M059J (cell line): ENCODE measurements at places on chromosomes 5 and 9.

DNA sequence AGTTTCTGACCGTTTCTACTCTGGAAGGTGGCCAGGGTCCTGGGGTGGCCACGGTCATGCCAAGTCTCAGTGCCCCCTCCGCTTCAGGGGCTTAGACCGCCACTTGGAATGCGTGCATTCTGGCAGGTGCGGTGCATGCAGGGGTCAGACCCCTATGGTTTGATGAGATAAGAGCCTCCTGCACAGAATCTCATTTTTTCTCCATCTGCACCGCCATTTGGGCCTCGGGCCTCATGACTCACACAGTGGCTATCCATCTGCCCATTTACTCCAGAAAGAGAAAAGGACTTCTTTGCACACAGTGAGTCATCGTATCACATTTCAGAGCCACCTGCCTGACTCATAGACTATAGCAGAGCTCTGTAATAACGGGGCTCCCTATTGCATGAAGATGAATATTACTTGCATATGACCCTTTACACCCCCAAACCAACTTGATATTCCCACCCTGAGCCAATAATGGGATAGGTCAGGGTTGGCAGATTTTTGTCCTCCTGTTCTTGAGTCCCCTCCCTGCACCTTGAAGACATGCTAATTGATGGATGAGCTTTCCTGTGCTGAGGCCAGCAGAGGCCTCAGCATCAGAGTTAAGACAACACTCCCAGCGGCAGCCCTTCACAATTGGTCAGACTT is 157.4 kb downstream of the NR3C1 start:
- DNase-seq = peak; percentile 99

DNA sequence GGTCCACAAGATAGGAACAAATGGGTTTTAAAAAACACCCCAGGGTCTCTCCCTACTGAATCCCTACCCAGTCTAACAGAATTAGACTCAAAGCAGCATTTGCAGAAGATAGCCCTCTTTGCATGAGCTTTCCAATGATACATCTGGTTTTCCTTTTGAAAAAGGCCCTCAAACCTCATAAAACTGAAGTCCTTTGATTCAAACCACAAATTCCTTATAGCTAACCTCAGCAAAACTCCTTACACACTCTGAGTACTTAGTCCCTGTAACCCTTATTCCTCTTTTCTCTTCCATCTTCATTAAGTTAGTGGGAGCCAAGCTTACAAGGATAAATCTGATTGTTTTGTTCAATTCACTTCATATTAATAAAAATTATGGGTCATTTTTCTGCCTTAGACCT is 90.5 kb upstream of the TNC start:
- DNase-seq = peak; percentile 88

- DNase-seq = no peak
Measured at GRCh38 chr5:122757285-122757684, 17.6 kb upstream of the SNX2 start.

GRCh38 chr5:40217553-40217952 is 462.2 kb upstream of the PTGER4 start:
- no peak for DNase-seq

DNA sequence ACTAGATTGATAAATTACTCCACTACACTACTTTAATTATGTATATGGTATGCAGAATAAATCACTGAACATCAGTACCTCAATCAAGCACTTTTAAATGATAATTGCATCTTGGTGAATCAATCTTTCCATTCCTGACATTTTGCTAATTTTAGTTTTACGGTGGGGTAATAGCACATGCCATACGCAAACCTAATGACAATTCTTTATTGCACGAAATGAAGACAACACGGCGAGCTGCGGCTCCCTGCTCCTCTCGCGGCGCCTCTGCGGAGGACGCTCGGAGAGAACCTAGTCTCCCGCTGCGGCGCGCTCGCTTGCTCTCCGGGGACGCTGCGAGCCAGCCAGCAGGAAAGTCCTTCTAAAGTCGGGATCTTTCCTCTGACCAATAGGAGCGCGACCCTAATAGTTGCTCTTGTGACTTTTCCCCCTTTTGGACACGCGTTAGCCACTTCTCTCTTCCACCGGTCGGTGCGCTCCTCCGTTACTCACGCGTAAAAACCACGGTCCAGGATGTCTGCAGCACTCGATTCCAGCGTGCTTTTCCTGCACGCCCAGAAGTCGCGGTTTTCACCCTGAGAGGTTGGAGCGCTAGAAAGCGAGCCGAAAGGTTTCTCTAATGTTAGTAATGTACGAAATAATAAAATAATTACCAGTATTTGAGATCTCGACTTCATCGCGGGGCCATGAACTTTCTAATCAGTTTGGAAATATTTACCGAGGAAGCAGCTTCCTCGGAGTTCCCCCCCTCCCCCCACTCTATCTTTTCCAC is 1.0 kb upstream of the MEF2C start:
- DNase-seq = peak; percentile 77

GRCh38 chr5:100913298-100913697 is 10.2 kb upstream of the ST8SIA4 start:
- no peak for DNase-seq

DNA sequence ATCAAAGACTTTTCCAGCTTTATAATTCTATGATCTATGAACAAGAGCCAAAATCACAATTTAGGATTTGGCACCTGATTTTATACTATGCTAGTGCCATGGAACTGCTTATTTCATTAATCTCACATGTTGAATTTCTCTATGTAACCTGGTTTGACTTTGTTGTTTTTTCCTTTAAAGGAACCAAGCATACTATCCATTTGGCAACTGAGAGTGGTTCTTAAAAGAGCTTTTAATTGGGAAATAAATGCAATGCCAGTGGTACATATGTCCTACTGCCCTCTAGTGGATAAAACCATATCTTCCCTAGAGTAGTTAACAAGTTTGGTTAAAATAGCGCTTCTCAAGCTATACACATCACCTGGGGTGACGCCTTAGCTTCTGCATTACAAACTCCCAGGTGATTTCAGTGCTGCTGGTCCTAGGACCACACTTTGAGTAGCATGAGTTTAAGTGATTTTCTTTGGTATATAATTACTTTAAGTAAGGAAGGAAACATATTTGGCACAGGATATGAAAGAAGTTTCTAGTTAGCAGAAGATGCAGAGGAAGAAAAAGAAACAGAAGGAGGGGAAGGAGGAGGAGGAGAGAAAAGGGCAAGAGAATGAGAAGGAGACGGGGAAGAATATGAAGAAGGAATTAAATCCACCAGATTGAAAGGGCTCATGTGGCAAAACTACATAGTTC is 56.8 kb downstream of the FGF10 start:
- DNase-seq = peak; percentile 14

- DNase-seq = peak; percentile 36
Measured at GRCh38 chr5:27598576-27598975, 560.2 kb upstream of the CDH9 start.

DNA sequence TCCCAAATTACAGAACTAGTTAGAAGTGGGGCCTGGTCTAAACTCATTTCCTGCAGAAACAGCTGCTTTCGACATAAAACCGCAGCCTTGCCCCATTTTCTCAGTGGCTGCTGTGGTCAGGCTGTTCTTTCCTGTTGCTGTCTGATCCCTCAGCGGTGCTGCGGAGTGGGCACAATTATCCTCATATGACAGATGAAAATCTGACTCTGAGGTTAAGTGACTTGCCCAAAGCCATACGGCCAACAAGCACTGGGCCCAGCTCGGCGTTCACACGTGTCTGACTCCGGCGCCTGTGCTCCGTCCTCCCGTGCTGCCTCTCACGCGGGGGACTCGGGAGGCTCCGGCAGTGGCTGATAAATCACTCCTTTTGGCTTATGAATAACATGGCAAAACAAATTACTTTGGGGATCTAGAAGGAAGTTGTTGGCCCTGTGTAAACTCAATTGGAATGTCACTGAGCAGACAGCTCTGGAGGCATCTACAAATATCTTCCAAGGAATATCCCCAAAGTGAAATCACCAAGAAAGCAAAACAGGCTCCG is 142.6 kb upstream of the LMX1B start:
- DNase-seq = peak; percentile 25

DNA sequence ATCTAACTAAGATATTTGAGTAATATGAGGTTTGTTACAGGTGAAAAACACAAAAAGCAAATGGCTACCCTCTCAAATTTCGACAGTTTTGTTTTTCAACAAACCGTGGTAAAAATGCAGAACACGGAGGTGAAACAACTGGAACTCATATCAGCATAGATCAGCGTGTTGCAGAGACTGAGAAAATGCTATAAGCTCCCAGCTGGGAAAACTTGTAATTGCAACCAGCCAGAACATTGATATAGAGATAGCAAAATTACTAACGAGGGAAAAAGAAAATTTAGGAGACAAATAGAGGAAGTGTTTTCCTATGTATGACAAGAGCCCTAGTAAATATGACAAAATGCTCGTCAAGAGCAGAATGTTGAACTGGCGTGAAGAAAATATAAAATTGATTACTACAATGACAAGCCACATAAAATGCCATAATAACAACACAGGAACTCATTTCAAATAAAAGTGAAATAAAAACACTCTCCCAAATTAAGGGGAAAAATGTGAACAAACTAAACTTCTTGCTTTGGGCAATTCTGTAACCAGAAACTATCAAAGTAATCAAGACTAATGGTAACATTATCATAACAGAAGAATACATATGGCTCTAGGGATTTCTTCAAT is 1989.8 kb downstream of the EFNA5 start:
- no peak for DNase-seq

- no peak for DNase-seq
Measured at GRCh38 chr5:144126707-144127106, 43.8 kb downstream of the YIPF5 start.

DNA sequence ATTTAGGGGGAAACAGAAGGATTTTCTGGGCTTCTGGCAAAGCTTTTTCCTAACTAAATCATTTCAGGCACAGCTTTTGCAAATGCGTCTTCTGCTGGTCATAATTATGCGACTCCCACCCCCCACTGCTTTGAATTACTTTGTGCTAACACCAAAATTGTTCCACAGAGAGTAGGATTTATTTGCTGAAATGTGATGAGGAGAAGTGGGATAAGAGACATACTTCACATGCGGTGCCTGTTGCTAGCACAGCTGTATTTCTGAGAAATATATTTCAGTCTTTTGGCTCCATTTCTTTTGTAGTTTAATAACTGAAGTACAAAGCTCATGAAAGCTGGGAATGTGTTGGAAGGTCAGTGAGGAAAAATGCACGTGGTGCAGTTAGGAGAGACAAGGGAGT is 83.2 kb upstream of the TAS2R1 start:
- DNase-seq = no peak

GRCh38 chr9:128006332-128006996 is 25.7 kb upstream of the EEIG1 start:
- peak; percentile 86 for DNase-seq

GRCh38 chr5:172446336-172447051 is 7.8 kb downstream of the SH3PXD2B start:
- DNase-seq = no peak

GRCh38 chr9:129141066-129142041 is 30.1 kb downstream of the PTPA start:
- DNase-seq = peak; percentile 96

- DNase-seq = no peak
Measured at GRCh38 chr9:71446106-71446472, 322.2 kb downstream of the CEMIP2 start.

- DNase-seq = no peak
Measured at GRCh38 chr5:134226441-134227192, 744 bp upstream of the PPP2CA start.

DNA sequence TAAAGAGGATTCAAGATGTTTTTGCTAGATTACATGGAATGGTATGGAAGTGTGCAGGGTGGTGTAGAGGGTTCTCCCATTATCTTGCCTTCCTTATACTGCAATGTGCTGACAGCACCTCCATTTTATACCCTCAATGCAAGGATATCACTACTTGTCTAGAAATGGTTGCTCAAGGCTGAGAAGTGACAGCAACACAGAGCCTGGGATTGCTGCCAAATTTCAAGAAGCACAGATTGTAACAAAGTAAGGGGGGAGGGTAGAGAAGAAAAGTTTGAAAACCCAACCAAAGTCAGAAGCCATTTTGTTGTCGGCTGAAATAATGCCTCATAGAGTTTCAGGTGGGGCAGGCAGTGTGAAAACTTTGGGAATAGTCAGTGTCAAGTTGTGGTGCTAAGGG is 29.8 kb downstream of the PCDHAC2 start:
- DNase-seq = no peak

DNA sequence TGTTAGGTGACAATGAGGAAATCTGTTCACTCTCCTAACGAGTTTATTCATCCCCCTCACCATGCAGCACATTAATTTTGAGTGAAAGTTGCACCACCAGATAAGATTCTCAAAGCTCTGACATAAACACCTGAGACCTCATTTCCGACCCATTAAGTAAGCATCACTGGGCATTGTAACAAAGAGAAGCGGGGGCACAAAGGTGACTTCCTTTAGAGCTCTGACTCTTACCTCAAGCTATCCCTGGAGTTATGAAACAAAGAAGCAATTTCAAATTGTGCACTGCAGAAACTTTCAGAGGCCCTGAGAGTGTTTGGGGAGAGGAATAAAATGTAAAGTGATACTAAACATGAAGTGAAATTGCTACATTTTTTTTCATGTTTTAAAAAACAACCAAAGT is 29.5 kb downstream of the C5orf15 start:
- peak; percentile 38 for DNase-seq

DNA sequence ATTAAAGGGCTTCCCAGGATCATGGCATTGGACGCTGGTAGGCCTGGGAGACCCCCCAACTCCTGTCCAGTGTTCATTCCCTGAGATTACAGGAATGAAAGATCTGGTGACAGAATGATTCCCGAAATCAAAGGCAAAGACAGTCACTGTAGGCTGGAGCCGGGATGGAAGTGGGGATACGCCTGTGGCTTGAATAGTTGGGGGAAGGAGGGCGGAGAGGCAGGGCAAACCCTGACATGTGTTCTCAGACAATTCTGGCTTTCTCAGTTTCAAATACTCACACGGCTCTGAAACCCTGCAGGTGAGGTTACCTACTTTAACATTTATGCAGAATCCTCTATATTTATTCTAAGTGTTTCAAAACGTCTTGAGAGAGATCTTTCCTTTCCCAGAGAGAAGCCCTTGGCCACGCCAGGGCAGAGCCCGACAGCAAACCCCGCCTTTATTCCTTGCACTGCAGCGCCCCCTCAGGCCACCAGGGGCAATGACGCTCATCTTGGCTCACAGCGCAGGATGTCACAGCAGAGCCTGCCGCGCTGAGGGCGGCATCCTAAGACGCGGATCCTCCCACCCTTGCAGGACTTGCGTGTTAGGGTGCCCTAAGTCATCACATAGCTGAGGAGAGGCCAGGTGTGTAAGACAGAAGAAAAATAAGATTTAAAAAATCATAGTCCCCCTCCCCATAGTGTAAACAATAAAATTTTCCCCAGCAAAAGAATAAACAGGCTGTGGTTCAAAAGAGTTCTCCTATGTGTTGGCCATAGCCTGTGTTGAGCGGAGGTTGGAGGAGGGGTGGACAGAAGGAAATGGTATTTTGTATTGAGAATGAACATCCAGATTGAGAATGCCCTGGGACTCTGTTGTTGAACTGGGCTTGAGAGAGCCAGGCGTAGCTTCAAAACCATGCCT is 284.5 kb downstream of the NTRK2 start:
- peak; percentile 60 for DNase-seq

DNA sequence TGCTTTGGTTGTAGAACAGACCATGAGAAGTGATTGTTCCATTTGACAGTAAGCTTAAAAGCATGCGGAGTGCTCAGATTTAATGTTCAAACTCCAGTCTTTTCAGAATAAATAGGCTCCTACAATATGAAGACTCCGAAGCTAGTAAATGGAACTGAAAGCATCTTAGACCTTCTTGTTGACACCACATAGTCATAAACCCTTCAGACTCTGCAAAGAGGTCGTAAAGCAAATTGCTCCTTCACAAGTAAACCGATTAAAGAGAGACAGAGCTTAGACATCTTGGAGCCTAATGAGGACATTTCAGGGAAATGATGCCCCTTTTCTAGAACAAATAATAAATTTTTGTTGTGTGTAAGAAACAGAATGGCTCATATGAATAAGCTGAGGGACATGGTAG is 511.0 kb upstream of the RIOK2 start:
- no peak for DNase-seq

- no peak for DNase-seq
Measured at GRCh38 chr5:64566310-64566916, 60.6 kb downstream of the RGS7BP start.
